Activated B cell treated with CpG ODN at 0.5 μM for 24 hours (primary cell): ENCODE measurements at places on chromosomes 4 and X. TPM values are rescaled to one million over a fixed set of nuclear protein-coding genes. Genes with fewer than 3 reads are reported as not detected.

Gene AMELX
- not detected in 2 replicates for total RNA-seq

Gene SPANXC
- not detected in 2 replicates for total RNA-seq

Gene H2BW2
- 0.11 TPM in 1 of 2 replicates, not detected in the other for total RNA-seq

Gene OGT
- total RNA-seq: 223 and 272 TPM in 2 replicates

Gene GLRA2
- total RNA-seq: not detected in 2 replicates

Gene WDR17
- total RNA-seq: 5.7 and 6.2 TPM in 2 replicates

Gene CXorf51B
- not detected in 2 replicates for total RNA-seq

Gene MRPL1
- 31.7 and 38.3 TPM in 2 replicates for total RNA-seq

Gene GAGE12E
- total RNA-seq: not detected in 2 replicates

DNA sequence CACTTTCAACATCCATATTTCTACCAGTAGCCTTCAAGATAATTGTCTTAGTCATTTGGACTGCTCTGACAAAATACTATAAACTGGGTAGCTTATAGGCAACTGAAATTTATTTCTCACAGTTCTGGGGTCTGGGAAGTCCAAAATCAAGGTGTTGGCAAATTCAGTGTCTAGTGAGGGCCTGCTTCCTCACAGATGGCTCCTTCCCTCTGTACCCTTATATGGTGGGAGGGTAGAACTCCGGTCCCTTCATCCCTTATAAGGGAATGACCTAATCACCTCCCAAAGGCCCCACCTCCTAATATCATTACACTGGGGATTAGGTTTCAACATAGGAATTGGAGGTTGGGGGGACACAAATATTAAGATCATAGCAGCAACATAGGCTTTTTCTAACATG is 7.4 kb upstream of the TBC1D25 start:
- DNase-seq: no peak

DNA sequence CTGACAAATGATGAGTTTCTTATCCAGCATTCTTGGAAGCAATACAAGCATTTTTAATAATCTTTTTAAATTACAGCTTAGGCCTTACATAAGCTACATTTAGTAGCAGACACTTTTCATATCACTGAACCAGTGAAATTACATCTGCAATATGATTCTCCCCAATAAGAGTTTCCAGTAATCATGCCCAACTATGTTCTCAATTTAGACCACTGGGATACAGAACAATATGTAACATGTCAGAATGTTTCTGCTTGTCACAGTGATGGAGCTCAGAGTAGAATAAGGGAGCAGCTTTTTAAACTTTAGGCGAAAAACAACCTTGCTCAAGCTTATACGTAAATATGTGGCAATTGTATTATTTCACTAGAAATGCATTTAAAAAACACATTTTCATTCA is 1132.2 kb downstream of the FAT4 start:
- DNase-seq: no peak

DNA sequence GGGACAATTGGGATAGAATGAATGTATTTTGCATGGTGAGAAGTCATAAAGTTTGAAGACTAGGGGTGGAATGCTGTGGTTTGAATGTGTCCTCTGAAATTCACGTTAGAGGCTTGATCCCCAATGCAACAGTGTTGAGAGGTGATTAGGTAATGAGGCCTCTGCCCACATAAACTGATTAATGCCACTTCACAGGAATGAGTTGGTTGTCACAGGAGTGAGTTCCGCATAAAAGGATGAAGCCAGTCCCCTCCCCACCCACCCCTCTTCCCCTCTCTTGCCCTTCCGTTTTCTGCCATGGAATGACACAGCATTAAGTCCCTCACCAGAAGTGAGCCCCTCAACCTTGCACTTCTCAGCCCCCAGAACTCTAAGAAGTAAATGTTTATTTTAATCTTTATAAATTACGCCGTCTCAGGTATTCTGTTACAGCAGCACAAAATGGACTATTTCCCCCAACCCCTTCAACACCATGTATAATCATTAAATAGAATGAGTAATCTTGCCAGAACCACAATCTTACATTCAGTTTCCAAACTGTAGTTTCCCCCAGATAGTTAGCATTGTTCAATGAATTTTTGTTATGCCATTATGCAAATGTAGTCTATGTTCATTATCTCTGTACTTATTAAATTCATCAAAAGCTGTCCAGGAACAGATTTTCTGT is 5.5 kb upstream of the MMAA start:
- DNase-seq: no peak

GRCh38 chr4:1590244-1590643 is 93.9 kb downstream of the FAM53A start:
- DNase-seq: no peak

DNA sequence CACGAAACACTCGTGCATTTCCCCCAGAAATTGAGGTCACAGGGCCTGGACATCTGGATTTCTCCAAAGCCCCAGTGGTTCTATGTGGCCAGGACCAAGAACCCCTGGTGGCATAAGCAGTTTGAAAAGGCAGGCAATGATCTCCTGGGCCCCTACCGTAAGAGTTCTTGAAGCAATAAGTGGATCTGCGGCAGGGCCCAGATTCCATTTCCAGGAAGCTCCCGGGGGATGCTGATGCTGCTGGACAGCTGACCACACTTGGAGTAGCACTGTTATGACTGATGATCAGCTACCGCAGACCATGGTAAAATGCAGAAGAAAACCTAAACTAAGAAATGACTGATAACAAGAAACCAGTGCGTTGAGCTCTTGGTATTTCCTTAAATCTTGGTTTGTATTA is 27.8 kb downstream of the SMS start:
- no peak for DNase-seq

DNA sequence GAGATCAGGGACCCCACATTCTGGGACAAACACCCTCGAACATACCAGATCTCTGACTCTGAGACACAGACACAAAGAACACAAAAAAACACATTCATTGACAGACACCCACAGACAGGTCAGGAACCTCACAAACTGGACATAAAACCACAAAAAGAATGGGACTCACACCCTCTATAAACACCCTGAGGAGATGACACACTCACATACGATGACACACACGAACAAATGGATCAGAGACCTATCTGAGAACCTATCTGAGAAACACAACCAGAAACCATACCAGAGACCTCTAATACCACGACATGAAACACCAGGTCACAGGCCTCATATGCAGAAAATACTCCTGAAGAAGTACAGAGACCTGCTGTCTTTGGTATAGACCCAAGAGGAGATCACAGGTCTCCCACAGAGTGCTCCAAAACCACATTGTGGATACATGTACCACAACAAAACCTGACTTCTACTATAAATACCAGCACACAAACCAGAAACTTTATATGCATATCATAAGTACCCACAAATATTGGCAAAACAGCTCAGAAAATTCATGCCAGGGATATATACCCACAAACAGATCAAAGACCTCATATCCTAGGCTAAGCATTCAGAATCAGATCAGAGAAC is 19.5 kb downstream of the SUV39H1 start:
- DNase-seq: no peak

- no peak for DNase-seq
Observed at GRCh38 chr4:48431401-48431800, 51.7 kb upstream of the SLC10A4 start.

DNA sequence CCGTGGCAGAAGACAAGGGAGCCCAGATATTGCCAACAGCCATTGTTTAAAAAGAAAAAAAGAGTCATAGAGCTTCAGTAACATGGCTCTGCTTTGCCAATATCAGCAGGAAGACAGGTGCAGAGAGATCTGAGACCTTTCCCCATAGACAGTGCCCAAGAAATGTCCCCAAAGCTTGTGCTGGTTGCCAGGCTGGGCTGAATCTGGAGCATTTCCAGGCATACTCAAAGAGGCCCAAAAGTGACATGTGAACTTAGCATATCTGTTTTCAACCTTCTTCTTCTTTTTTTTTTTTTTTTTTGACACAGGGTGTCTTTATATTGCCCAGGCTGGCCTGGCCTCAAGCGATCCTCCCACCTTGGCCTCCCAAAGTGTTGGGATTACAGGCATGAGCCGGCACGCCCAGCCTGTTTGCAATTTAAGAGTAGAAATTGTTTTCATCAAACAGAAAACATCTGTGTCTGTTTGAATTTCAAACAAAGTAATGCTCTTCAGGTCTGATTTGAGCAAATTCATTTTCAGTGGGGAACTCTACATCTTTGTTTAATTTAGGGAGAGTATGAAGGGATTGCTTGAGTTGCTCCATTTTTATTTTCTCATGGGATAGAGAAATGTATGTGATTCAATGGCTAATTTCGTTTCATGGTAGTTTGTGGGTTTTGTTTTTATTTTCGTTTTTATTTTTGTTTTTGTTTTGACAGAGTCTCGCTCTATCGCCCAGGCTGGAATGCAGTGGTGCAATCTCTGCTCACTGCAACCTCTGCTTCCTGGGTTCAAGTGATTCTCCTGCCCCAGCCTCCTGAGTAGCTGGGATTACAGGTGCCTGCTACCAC is 56.6 kb upstream of the RBM47 start:
- DNase-seq: no peak

DNA sequence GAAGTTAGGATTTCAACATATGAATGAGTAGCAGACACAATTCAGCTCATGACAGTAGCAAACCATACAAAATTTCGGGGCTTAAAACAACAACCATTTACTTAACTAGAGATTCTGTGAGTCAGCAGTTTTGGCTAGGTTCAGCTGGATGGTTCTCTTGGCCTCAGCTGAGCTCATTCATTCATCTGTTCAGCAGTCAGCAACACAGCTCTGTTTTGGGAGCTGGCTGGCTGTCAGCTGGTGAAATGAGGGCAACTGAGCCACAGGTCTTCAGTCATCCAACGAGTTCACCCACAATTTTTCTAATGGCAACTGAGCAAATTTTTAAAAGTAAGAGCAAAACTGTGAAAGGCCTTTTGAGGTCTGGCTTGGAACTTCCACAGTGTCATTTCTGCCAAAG is 2005.1 kb upstream of the AGA start:
- no peak for DNase-seq

DNA sequence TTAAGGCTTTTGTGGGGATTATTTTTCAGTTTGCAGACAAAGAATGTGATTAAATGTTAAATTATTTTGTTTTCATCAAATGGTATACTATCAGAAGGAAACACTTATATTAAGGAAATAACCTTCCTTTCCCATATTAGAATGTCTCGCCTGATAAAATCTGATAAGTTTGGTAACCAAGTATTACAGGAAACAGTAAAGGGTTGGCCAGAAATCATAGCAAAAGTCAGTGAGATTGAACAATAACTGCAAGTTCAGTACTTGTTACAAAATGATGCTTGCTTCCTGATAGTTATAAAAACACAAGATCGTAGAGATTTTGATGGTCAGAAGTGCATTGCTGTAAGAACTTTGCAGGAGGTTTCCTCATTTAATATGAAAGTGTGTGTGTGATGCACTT is 40.5 kb downstream of the FABP2 start:
- no peak for DNase-seq

GRCh38 chrX:133454491-133454914 is 39.2 kb upstream of the GPC4 start:
- no peak for DNase-seq

DNA sequence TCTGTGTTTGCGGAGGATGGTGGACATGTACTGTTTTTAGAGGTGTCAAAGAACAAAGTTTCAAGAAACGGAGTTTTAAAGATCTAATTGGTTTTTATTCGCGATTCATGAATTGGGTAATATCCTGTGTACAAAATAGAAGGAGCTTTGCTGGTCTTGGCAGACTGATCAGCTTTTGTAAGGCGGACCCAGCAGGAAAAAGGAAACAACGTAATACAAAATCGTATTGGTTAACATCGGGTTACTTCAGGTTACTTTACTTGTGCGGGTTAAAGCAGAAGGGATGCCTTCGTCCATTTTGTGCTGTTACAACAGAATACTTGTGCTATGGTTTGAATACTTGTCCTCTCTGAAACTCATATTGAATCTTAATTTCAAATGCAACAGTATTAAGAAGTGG is 11.4 kb upstream of the NYX start:
- DNase-seq: no peak

GRCh38 chrX:106862972-106863688 is 40.0 kb downstream of the RIPPLY1 start:
- no peak for DNase-seq

DNA sequence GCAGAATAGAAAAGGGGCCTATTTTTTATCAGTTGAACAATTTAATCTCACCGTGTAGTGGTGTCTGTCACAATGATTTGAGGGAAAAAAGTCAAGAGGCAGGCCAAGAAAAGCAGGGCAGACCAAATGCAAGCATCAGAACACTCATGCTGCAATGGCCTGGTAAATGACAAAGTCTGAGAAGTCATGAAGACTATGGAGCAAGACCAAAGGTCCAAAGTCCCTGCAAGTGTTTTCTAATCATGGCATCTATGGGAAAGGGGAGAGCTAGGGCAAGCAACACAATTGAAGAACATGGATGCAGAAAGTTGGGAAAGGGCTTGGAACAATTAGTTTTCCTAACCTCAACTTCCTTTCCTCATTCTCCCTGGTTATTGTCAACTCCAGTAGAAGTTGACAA is 147.7 kb upstream of the TLL1 start:
- DNase-seq: no peak

DNA sequence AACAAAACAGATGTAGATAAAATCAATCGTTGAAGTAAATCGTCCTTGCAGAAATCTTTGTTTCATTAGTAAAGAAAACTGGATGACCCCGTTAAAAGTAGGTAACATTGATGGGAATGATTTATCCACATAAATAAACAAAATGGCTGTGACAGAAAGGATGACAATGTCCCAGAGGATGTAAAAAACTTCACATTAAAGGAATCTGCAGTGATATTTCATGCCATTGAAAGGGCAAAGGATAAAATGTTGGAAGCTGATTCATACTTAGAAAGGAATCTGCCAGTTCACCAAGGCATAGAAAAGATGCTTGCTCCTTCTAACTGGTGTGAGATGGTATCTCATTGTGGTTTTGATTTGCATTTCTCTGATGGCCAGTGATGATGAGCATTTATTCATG is 24.2 kb upstream of the EPGN start:
- DNase-seq: no peak

DNA sequence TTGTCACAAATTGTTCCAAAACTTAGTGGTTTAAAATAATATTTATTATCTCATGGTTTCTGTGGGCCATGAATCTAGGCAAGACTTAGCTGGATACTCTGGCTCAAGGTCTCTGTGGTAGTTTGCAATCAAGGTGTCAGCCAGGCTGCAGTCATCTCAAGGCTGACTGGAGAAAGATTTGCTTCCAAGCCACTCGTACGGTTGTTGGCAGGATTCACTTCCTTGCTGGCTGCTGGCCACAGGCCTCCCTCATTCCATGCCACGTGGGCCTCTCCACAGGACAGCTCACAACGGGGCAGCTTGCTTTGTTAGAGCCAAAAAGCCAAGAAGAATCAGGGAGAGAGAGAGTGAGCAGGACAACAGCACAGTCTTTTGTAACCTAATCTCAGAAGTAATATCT is 101.4 kb downstream of the WWC2 start:
- no peak for DNase-seq

DNA sequence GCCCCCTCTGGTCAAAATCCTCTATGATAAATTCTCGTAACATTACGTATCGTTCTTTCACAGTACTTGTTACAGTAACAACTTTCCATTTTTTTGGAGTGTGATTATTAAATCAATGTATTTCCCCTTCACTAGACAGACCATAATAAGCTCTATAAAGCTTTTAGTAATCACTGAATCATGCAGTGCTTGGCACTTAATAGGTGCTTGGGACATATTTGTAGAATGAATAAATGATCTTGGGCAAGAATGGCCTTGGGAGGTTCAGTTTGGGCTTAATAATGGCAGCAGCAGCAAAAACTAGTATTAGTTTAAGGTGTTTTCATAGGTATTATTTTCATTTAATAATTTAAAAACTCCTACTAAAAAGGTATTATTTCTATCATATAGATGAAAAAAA is 33.4 kb upstream of the SFRP2 start:
- no peak for DNase-seq

GRCh38 chr4:7837597-7838135 is 102.0 kb downstream of the AFAP1 start:
- no peak for DNase-seq
